ENCODE measurements at places on chromosomes 2 and 18.

DNA sequence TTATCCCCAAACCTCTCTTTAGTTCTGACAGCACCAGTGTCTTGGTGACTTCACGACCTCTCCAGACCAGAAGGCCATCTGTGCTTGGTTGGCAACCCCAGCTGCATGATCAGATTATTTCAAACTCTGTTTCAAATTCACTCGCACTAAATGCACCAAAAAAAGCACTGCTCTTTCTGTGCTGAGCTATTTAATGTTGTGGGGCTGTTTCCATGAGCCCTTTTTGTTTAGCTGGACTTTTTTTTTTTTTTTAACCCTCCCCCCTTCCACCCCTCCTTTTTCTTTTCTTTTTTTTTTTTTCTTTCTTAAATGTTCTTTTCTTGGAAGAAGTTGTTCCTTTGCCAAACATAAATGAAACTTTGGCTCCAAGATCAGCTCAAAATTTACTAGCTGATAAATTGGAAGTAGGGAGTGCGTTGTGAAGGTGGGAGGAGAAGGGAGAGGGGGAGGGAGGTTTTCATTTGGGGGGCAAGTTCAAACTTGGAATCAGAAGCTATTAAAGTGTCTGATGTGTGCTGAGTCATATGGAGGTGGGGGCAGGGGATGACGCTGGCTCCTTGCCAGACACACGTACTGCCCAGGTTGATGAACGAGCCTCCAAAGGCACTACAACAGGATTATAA, 543.0 kb upstream of the TNP1 start:
- no peak for DNase-seq

DNA sequence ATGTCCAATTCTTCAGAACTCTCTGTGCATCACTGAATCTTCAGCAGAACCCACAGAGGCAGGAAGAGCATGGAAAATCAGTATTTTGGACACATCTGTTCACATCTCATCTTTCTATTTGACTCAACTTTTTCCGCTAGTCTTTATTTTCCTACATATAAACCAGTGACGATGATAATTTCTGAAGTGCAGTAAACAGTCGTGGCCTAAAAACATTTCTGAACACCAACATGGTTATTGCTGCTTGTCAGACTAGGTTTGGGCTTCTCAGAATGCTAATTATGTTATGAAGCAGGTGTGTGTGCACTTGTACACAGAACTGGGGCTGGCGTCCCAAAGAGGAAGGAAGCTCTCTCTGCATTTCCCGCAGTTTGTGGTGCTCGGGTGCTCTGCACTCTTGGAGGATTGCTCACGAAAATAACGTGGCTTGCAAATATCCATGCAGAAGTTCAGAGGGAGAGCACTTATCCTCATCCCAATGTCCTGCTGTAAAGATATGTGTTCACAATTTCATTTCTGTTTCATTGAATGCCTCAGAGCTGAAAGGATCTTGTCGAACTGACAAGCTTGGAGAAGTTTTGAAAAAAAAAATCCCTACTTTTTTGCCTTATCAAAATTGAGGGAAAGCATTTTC, 50.8 kb downstream of the EDAR start:
- DNase-seq: no peak

GRCh38 chr2:163656622-163657280, 79.1 kb downstream of the FIGN start:
- no peak for DNase-seq

DNA sequence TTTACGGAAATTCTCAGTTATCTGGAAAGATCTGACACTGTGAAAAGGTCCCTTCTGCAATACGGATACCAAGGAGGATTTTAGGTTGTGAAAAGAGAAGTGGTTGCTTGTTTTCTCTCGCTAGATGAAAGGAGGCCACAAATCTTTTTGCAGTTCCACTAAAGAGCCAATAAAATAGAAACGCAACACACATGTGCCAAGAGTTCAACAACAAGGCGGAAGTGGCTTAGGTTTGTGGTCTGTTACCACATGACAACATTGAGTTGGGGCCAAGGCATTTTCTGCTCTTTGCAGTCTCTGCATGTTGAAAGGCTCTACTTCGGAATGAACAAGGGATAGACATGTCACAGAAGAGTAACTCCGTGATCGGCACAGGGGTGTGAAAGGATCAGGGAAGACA, 115.7 kb upstream of the OSR1 start:
- peak; percentile 7 for DNase-seq

DNA sequence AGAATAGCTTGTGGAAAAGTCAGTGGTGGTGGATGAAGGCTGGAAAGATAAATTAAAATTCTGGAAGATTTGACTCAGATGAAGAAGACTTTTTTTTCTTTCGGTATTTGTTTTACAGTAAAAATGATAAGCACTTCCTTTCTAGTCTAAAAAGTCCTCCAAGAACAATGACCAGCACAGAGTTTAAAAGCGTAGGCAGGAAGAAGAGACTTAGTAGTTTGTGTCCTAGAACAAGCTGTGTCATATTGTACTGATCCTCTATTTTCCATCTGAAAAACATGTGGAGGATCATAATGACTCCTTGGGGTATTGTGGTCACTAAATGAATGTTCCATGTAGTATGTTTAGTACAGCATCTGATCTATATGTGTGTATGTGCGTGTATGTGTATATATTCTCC, 132.4 kb upstream of the FSHR start:
- DNase-seq: no peak

- DNase-seq: no peak
Measured at GRCh38 chr2:101735166-101735533, 37.6 kb downstream of the MAP4K4 start.

- no peak for DNase-seq
Measured at GRCh38 chr18:57982372-57983021, 61.5 kb upstream of the NEDD4L start.

DNA sequence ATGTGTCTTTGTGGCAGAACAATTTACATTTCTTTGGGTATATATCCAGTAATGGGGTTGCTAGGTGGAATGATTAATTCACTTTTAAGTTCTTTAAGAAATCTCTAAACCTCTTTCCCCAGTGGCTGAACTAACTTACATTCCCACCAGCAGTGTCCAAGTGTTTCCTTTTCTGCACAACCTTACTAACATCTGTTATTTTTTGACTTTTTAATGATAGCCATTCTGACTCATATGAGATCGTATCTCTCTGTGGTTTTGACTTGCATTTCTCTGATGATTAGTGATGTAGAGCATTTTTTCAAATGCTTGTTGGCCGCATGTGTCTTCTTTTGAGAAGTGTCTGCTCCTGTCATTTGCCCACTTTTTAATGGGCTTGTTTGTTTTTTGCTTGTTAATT, 43.1 kb upstream of the PTH2R start:
- DNase-seq: no peak

DNA sequence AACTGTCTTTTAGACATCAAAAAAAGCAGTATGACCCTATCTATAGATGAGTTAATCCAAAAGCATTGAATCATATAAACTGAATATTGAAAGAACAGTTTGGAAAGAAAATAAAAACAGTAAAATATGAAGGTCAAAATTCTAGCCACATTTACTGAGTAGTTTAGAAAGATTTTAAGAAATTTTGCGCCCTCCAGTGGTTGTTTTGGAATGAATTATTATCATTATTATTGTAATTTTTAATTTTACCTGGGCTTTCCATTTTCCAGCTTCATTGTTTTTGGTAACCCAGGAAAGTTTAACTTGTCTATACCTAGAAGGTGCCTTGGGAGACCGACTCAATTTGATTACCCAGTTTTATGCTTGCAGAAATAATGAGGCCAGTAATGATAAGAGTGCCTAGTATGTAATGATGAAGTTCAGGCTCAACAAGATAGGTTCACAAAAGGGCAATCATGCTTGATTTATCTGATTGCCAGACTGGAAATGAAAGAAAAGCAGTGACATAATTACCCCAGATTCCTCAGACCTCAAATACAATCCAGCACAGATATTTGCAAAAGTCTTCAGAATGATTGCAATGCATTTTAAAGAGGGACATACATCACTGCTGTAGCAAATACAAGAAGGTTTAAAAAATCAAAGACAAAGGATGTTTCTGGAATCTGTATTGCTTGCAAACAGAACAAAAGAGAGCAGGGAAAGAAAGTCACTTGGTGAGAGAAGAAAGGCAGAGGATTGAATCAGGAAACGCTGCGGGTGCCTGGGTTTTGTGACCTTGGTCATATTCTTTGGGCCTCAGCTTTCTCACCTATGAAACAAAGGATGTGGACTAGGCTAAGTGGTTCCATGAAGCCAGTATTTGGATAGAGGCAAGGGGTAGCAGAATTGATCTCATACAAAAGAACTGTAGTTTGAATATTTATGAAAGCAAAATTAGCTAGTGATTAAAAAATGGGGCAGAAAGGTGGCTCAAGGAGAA, 153.8 kb downstream of the MAP2 start:
- no peak for DNase-seq

DNA sequence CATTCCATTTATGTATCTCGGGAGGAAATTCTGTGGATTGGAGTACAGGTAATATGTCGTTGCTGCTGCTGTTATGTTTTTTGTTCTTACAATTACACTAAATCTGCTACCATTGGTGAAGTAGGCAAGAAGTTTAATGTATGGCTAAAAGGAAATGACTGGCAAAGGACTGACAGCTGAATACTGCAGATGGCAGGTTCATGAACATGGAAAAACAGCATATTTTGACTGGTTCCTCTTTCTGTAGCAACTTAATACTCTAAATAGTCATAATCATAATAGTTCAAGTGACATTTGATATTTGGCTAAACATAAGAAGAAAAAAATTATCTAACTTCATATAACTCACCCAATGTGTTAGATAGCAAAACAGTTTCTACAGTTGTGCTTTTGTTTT, 84.5 kb upstream of the PGAP1 start:
- no peak for DNase-seq

DNA sequence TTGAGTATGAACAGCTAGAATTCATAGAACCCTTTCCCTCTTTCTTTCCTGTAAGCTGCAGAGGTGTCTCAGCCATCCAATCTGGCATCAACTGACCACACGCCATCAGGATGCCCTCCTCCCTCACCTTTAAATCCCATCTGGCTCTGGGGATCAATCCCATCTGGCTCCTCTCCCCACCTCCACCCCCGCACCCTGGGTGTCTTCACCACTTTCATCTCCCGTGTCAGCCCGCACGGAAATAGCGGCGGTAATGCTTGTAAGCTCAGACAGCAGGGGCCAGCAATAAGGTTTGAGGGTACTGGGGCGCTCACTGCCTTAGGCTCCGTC, 508 bp upstream of the TUBA4B start:
- peak; percentile 49 for DNase-seq

DNA sequence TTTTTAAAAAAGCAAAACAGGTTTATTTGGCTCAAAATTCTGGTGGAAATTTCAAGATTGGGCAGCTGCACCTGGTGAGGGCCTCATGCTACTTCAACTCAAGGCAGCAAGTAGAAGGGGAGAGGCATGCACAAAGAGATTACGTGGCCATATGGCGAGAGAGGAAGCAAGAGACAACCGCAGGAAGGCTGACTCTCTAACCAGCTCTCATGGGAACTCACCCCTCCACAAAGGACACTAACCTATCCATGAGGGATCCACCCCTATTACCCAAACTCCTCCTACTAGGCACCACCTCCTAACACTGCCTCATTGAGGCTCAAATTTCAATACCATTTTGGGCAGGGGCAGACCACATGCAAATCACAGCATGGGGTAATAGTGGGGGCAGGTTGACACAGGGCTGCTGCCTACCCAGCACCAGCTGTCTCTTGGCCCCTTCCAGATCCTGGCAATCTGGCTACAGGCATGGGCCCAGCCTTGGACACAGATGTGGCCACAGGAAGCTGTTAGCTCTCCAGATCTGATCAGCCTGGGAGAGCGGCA, 2.0 kb upstream of the CAPN10 start:
- no peak for DNase-seq

DNA sequence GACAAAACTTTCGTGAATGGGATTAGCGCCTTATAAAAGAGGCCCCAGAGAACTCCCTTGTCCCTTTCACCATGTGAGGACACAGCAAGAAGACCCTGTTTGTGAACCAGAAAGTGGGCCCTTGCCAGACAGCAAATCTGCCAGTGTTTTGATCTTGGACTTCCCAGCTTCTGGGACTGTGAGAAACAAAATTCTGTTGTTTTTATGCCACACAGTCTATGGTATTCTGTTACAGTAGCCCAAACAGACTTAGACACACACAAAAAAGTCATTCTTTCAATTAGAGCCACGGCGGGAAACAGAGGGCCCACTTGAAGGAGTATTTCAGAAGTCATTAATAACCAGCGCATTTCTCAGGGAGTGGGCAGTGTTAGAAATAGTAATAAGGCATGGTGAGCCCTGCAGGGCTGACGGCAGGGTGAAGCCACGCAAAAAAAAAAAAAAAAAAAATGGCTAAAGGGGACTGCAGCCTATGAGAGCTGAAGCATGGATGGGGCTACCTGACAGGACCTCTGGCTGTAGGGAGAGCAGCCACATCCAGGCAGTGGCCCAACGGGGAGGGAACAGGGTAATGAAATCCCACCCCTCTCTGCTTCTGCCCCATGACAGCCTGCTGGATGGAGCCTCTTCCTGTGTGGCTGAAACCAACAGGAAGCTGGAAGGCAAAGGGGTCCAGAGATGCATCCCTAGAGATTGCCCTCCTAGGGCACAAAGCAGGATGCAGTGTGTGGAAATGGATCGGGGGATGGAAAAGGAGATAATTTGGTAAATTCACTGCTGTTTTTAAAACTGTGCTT, 189.3 kb downstream of the KCNS3 start:
- DNase-seq: no peak

Measured in activated CD4-positive, alpha-beta T cell treated with anti-CD3 and anti-CD28 coated beads for 4 hours (primary cell).